ENCODE measurements at places on chromosomes 12 and 14.

DNA sequence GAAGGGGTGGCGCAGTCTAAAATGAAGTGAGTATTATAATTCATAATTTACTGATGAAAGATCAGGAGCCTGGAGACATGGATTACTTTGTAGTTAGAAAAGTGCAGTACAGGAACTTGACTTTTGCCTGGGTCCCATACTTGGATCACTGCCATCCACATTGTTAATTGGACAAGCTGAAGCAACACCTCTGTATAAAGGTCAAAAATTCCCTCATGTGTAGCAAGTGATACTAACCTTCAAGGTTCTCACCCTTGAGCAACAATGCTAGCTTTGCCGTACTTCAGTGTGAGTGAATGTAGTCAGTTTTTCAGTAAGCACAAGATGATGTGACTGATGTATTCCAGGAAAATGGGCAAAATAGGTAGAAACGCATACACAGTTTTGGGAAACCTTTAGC is 44.6 kb upstream of the PLBD1 start:
- DNase-seq = no peak

- DNase-seq = no peak
Measured at GRCh38 chr12:121524196-121524916, 56.5 kb downstream of the KDM2B start.

DNA sequence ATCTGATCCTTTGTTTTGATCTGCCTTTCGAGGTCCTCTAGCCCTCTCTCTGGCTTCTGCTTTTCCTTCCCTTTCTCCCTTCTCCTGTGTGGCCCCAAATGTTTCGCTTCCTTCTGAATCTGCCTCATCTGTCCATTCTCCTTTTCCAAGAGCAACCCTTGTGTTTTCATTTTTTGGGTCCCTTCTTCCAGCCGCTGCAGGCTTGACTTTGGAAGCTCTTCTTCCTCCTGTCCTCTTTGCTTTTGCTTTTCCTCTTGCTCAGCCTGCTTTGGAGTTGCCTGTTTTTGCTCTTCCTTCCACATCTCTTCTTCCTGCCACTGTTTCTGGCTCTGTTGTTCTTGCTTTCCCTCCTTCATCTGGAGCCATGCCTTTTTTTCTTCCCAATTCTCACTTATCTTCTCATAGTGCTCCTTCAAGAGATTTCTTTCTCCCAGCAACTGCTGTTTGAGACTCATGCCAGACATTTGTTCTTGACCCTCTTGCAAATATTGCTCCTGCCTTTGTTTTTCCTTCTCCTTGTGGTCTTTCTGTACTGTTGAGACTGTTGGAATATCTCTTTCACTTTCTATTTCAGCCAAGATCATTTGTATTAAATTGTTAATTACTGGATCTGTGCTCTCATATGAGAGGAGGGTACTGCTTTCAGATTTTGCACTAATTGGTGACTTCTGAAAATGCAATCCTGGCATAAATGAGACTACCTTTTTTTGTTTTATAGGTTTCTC is 42.4 kb downstream of the FAM186A start:
- DNase-seq = no peak

- no peak for DNase-seq
Measured at GRCh38 chr14:97350415-97350814, 553.2 kb downstream of the VRK1 start.

DNA sequence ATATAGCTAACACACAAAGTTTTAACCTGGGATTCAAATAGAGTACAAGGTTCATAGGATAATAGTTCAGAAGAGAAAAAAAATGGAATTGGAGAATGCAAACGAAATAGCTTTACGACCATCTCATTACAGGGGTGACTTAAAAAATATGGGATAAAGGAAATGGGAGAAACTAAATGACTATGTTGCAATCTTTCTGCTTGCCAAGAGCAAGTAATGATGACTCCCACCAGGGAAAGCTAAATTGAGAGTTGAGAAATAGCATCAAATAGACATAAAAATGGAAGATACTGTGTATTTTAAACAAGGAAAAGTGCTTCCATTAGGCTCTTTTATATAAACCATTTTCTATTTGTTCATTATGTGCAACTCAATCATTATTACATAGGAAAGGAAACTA is 155.7 kb upstream of the ATXN7L3B start:
- DNase-seq = no peak

- no peak for DNase-seq
Measured at GRCh38 chr12:128267131-128267622, at the start of gene TMEM132C. TMEM132C (plus strand) TSS chr12:128267170; CDS start chr12:128267403, 233 bp downstream.

DNA sequence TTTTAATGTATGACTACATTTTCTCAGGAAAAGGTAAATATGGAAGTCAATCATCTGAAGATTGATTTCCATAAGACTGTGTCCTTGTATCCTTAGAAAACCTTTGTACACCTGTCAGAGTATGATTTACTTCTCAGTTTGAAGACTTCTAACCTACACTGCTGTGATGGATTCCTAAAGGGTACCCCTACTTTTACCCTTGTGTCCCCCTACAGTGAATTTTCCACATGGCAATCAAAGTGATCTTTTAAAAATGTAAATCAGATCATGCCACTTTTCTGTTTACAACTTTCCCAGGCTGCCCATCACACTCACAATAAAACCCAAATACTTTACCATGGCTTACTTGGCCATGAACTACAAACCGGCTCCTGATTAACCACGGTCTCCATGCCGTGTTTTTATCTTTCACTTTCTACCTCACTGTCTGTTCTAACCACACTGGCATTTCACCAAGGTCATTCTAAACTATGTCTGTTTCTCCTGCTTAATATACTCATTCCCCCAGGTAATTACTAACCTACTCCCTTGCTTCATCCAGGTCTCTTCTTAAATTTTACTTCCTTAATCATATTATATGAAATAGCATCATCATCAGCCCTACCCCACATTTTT is 8.1 kb downstream of the DNAI7 start:
- no peak for DNase-seq

DNA sequence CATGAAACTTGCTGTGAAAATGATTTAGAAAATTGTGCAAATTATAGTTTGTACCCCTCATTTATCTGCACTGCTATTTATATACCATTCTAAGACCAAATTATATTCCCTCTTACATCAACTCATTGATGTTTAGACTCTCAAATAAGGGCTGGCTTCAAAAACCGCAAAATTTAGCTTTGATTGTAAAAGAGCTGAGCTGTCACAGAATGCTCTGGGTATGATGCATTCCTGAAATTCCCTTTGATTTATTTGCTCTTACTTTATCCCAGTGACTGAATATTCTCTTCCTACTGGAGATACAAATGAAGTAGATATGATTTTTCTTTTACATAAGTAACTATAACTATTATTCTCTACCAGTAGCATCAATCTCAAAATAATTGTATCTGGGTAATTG is 78.0 kb upstream of the TMTC2 start:
- no peak for DNase-seq

- DNase-seq = no peak
Measured at GRCh38 chr12:57460468-57460784, 841 bp downstream of the GLI1 start.

- DNase-seq = no peak
Measured at GRCh38 chr12:61566183-61566582, 694.0 kb upstream of the USP15 start.

GRCh38 chr14:66094001-66094727 is 392.0 kb upstream of the CCDC196 start:
- DNase-seq = no peak

DNA sequence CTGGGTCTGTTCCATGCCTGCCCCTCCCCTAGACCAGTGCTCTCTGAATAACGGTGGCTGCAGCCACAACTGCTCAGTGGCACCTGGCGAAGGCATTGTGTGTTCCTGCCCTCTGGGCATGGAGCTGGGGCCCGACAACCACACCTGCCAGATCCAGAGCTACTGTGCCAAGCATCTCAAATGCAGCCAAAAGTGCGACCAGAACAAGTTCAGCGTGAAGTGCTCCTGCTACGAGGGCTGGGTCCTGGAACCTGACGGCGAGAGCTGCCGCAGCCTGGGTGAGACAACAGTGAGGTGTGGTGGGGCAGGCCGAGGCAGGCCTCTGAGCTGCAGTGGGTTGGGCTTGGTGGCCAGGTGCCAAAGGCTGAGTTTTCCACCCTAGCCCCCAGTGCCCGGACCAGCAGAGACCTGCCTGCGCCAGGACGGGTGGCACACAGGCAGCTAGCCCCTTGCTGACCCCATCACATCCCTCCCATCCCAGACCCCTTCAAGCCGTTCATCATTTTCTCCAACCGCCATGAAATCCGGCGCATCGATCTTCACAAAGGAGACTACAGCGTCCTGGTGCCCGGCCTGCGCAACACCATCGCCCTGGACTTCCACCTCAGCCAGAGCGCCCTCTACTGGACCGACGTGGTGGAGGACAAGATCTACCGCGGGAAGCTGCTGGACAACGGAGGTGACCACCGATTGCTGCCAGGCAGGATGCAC is 28.2 kb upstream of the LRP1-AS start:
- DNase-seq = no peak

DNA sequence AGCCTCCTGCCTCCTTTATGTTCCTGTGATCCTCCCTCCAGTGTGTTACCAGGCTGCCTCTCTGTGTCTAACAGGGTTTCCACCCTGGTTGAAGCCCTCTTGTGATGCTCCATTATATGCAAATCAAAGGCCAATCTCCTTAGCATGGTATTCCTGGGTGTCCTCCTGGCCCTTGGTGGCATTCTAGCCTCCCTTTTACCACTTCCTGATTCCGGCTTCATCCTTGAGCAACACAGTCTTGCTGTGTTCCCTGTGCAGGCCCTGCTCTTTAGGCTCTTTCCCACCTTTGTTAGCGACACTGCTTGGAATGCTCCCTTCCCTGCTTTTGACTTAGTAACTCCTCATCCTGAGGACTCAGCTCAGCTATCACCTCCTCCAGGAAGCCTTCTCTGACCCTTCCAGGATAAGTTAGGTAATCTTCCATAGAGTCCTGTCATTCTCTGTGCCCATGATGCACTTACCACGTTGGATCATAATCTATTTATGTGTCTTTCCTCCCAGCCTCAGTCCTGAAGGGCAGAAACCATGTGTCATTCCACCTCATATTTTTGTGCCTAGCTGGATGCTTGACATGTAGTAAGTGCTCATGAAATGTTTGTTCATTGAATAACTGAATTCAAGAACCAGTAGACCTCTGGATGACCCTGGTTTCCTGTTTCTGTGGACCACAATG is 37.3 kb downstream of the PRKCH start:
- no peak for DNase-seq

DNA sequence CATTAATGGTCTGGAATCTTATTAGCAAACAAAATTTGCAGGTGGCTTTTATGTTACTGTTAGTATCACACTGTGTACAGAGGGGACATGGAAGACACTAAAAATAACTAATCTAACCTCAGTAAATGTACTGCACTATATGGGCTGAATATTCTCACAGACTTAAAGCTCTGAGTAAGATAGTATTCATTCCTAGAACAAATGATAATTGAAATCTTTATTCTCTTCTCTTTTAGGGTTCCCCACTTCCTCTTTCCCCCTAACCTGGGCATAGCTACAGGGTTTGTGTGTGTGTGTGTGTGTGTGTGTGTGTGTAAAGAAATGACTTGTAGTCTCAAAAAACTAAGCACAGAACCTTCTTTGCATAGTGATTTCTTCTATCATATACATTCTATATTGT is 21.4 kb upstream of the HECTD1 start:
- DNase-seq = no peak

- DNase-seq = no peak
Measured at GRCh38 chr12:2277492-2278155, 224.8 kb downstream of the CACNA1C start.

DNA sequence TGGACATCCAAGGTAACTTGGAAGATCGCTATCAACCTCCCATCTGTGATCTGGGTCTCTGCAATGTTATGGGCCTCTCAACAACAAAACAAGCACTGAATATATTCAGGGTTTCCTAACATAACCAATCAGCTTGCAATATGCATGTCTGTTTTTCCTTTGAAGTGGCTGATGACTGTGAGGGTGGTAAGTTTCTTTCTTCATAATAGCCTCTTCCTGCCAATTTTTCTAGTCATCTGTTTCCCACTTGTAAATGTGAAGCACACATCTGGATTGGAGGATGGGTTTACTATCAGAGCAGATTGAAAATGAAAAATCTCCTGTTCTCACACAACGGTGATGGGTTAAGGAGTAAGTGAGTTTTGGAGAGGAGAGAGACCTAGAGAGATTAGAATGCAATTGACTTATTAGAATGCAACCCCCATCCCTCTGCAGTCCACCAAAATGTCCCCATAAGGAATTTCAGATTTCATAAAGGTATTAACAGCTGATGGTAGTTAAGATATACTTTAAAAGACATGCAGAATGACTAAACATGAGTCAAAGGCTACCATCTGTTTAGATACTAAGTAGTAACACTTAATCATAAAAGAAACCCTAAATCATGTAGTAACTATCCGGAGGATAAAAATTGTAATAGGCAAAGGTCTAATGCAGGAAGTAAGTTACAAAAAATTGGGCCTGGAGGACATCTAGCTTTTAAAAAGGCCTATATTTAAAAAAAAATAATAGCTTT is 58.4 kb upstream of the SAV1 start:
- DNase-seq = no peak

GRCh38 chr12:50806176-50806575 is 36.5 kb upstream of the TMPRSS12 start:
- DNase-seq = no peak

GRCh38 chr12:19390051-19390598 is 49.2 kb upstream of the AEBP2 start:
- no peak for DNase-seq

DNA sequence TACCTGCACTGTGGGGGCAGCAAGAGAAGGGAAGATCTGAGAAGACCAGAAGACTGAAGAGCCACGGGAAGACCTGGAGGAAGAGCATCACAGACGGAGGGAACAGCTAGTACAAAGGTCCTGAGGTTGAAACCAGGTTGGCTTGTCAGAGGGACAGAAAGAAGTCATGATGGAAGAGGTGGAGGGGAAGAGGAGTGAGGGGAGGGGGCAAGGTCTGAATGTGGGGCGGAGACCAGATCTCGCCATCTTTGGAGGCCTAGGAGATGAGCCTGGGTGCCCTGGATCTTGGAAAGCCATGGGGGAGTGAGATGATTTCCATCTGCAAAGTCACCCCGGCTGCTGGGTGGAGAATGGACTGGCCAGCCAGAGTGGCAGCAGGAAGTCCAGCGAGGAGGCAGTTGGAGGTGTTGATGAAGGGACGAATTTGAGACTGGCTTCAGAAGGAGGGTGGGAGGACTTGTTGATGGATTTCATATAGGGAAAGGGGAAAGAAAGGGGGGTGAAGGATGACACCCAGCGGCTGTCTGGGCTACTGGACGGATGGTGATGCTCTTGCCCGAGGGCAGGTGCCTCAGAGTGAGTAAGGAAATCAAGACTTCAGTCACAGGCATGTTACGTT is 14.6 kb upstream of the UBC start:
- no peak for DNase-seq

GRCh38 chr12:99450036-99450630 is 197.4 kb upstream of the GARIN6 start:
- no peak for DNase-seq

GRCh38 chr12:78697817-78698415 is 166.7 kb upstream of the SYT1 start:
- no peak for DNase-seq

GRCh38 chr12:89343127-89343526 is 9.2 kb downstream of the DUSP6 start:
- no peak for DNase-seq

DNA sequence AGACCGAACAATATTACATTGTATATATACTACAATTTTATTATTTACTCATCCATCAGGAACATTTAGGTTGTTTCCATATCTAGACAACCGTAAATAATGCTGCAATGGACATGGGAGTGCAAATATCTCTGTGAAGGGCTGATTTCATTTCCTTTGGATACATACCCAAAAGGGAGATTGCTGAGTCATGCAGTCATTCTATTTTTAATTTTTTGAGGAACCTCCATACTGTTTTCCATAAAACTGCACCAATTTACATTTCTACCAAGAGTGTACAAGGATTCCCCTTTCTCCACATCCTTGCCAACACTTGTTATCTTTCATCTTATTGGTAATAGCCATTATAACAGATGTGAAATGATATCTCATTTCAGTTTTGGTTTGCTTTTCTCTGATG is 84.7 kb downstream of the SLC41A2 start:
- no peak for DNase-seq
